GM23338 (cell line): ENCODE measurements at places on chromosomes 1 and 21. TPM values are rescaled to one million over a fixed set of nuclear protein-coding genes. Genes with fewer than 3 reads are reported as not detected.

The AIRE gene
- polyA plus RNA-seq: not detected in 2 replicates

The KCNH1 gene
- polyA plus RNA-seq: not detected in 2 replicates

DNA sequence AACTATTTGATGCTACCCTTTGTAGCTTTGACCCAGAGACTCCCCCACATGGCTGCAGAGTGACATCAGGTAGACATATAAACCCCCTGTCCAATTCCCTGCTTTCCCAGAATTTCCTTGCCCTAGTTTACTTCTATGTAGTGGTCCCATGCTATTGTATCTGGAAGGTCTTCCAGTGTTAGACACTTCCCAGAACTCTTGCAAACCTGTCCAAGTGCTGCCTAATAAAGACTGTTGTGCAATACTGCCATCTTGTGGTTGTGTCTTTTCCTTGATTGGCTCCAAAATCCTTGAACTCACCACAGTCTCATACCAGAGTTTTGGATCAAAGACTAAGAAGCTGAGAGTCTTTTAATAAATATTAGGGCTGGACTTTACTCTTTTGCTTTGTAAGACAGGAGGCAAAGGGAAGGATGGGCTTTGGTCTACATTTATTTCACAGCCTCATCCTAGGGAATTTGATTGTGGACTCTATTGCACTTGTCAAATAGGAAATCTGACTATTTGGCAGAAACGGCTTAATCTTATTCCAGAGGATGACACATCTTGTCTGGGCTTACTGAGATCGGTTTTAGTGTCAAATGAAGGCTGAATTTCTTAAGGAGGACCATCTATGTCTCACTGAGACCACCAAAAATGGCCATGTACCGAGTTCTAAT lies 169.9 kb downstream of the LRRC7 start:
- H3K4me3 ChIP-seq: no peak overlapping the region
- no peaks in the 10 kb centered on the region for H3K27me3 ChIP-seq
- H3K36me3 ChIP-seq: no peaks in the 10 kb centered on the region
- DNase-seq: peak; percentile 84
- no peak overlapping the region for H3K27ac ChIP-seq
- H3K4me1 ChIP-seq: peaks cover 9% of the 10 kb centered on the region

GRCh38 chr1:47677241-47677940 lies 239.5 kb downstream of the FOXD2 start:
- no peaks in the 10 kb centered on the region for H3K36me3 ChIP-seq
- DNase-seq: no peak
- no peaks in the 10 kb centered on the region for H3K27me3 ChIP-seq
- no peak overlapping the region for H3K4me3 ChIP-seq

GRCh38 chr21:45358261-45358670 lies 46.7 kb upstream of the COL18A1 start:
- H3K4me1 ChIP-seq: peaks cover 8% of the 10 kb centered on the region
- no peak for DNase-seq
- H3K36me3 ChIP-seq: no peaks in the 10 kb centered on the region
- no peak overlapping the region for H3K27ac ChIP-seq
- no peak overlapping the region for H3K4me3 ChIP-seq

DNA sequence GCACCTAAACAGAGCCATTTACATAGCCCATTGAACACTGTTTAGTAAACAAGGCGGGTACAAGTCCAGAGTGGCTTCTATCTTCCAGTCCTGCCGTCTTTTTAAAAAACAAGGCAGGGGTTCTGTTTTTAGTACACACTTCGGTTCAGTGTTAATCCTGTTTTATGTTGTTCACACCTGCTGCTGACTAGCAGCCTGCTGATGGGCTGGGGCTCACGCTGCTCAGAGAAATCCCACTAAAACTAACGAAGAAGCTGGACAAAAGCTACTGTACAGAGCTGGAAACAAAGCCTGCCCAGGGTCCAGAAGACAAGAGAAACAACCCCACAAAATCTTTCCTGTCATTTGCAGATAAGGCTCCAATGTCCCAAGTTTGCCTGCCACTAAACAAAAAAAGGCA lies 13.2 kb downstream of the ESRRG start:
- H3K27ac ChIP-seq: no peak overlapping the region
- H3K36me3 ChIP-seq: no peaks in the 10 kb centered on the region
- H3K27me3 ChIP-seq: no peaks in the 10 kb centered on the region
- no peak overlapping the region for H3K4me3 ChIP-seq

DNA sequence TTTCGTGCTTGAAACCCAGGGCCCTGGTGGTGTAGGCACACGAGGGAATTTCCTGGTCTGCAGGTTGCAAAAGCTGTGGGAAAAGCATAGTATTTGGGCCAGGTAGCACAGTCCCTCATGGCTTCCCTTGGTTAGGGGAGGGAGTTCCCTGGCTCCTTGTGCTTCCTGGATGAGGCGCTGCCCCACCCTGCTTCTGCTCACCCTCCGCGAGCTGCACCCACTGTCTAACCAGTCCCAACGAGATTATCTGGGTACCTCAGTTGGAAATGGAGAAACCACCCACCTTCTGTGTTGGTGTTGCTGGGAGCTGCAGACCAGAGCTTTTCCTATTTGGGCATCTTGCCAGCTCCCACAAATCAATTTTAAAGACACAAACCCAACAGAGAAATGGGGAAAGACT lies 183.0 kb downstream of the PHTF1 start:
- DNase-seq: no peak
- H3K36me3 ChIP-seq: no peaks in the 10 kb centered on the region
- H3K4me3 ChIP-seq: no peak overlapping the region
- no peak overlapping the region for H3K27ac ChIP-seq
